Breast epithelium (tissue), 4 donors: ENCODE measurements at places on chromosomes 4 and X. TPM values are rescaled to one million over a fixed set of nuclear protein-coding genes. Genes with fewer than 3 reads are reported as not detected.

DNA sequence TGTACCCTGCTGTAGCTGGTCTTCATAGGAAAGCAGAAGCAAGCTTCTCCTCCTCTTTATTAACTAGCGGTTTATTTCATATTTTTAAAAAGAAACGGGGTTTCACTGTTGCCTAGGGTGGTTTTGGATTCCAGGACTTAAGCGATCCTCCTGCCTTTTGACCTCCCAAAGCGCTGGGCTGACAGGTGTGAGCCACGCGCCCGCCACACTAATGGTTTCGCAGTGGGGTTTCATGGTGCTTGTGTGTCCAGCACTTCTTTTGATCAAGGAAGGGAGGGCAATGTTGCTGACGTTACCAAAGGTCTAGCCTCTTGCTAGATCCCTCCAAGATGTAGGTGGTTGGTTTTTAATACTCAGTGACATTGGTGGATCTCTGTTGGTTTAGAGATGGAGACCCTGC is 1.4 kb downstream of the MAEA start:
- DNase-seq, result no peak

DNA sequence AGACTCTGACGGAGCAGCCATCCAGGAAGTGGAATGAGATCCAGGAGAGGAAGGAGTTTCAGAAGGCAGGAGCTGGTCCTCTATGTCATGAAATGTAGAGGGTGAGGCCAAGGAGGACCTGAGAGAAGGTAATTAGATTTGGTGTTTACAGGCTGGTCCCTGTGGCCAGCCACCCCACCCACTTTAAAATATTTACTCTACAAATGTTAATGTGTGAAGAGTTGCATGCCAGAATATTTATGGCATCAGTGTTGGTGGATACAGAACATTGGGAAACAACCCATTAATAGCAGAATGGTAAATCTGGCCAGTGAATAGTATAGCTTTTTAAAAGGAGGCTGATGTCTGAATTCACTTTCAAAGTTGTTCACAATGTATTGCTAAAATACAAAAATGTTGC is 17.6 kb downstream of the TMEM164 start:
- DNase-seq, result no peak

GRCh38 chrX:71198066-71198465 is 25.0 kb upstream of the GJB1 start:
- DNase-seq, result no peak

GRCh38 chr4:186851291-186852072 is 127.8 kb upstream of the FAT1 start:
- no peak for DNase-seq

DNA sequence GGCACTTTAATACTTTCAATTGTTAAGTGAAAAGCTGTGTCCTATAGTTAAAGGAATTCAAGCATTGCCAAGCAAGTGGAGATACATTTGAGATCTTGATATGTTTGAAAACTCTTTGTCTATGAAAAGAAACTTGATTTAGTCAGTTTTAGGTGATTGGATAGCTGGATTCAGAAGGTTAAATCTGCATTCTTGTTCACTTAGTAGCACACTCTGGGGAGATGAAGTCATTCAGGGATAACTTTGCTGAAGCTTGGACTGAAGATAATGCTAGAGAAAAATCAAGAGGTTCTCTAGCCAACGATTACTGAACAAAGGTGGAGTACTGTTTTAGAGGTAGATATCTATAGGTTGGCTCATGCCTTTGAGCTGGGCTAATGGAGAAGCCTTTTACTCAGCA is 90.6 kb downstream of the DCAF8L2 start:
- no peak for DNase-seq

The CAPN6 gene
- total RNA-seq, result 5.6 TPM

The GRIA2 gene
- total RNA-seq, result 2.3 TPM

The DDX53 gene
- not detected for total RNA-seq

The PROM1 gene
- 40.0 TPM for total RNA-seq
